Activated T-cell treated with anti-CD3 and anti-CD28 coated beads, Interleukin-2, amount 50 U/mL, for 48 hours (primary cell): ENCODE measurements at places on chromosomes 13 and 19.

DNA sequence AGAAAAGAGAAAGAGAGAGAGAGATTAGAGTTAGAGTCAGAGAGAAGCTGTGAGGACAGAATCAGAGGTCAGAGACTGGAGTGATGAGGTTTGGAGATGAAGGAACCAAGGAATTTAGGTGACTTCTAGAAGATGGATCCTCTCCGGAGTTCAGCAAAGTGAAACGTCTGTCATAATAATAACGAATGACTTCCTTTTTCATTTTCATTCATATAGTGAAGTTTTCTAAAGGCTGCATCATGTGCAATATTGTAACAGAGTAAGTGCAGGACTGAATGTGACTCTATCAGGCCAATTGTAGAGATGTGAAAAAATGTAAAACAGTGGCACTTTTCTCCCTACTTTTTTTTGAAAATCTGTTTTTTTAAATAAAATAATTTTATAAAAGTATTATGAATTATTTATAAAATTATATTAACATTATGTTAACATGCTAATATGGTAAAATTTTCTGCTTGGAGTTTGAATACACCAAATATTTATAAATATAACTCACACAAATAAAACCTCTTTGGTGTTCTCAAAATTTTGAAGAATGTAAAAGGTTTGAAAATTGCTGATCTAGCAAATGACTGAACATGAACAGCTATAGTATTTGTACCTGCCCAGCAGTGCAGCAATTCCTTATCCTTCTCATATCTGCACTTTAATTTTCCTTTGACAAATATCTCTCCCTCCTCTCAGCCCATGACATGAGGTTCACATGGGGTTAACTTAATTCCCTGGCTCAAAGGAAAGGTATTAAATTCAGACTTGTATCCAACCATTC is 4.2 kb upstream of the TNFSF11 start:
- DNase-seq, result no peak

GRCh38 chr13:50129081-50129705 is 113.9 kb downstream of the KCNRG start:
- DNase-seq, result no peak

DNA sequence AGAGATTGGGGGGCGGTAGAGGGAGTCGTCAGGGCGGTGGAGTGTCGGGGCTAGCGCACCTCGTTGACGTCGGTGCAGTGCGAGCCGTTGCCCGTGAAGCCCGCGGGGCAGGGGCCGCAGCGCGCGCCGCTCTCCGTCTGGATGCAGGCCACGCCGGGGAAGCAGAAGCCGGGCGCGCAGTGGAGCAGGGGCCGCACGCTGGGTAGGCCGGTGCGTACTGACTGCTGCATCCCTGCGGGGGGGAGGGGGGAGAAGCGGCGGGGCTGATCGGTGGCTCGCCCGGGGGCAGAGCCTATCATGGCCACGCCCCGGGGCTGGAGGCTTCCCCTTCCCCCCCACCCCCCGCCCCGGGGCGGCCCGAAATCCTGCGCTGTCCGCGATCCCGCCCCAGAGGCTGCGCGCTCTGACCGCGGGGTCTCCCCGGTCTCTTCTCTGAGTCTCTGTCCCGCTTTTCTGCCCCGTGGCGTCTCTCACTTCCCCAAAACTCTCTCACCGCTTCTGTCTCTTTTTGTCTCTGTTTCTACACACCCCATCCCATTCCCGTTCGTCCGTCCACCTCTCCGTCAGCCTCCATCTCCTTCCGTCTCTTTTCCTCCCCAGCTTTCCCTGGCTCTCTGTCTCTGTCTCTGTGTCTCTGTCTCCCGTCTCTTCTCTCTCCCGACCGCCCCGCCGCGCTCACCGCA is 1.1 kb downstream of the COMP start:
- DNase-seq, result peak; percentile 38

DNA sequence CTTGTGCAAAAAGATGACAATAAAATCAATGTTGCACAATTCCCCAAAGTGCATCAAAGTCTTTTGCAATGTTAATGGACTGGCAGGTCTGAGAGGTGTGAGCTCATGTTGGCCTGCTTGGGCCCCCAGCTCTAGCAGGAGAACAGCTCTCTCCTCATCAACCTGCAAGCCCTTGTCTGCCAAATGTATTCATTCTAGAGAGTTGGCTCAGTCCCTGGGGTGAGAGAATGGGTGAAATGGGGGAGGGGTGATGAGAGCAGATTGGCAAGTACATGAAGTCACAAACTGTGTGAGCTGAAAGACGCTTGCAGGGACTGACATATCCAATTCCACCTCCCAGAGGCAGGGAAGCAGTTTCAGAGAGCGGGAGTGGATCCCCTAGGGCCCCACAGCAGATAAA is 465.1 kb upstream of the ZNF507 start:
- no peak for DNase-seq

DNA sequence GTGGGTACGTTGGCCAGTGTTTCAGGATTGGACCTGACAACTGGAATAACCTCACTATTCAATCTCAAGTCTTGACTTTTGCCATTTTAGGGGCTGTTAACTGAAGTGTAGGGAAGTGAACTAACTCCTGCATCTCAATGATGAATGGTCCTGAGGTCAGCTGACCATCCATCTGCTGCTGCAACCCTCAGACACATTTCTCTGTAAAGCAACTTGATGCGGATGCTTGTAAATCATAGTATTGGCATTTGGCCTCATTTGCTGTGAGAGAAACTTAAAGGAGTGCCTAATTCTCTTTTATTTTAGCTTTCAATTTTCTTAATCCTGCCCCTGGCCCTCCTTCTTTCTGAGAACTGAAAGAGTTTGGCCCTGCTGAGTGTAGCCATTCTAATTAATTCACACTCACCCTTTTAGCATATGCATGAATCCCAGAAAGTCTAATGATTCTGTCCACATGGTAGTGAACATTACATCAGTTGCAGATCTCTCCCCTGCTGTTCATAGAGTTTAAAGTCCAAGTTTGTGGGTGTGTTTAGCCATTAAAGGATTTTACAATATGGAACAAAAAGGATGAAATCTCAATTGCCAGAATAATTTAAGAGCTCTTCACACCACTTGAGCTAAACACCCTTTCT is 1531.4 kb upstream of the SLC10A2 start:
- DNase-seq, result no peak

DNA sequence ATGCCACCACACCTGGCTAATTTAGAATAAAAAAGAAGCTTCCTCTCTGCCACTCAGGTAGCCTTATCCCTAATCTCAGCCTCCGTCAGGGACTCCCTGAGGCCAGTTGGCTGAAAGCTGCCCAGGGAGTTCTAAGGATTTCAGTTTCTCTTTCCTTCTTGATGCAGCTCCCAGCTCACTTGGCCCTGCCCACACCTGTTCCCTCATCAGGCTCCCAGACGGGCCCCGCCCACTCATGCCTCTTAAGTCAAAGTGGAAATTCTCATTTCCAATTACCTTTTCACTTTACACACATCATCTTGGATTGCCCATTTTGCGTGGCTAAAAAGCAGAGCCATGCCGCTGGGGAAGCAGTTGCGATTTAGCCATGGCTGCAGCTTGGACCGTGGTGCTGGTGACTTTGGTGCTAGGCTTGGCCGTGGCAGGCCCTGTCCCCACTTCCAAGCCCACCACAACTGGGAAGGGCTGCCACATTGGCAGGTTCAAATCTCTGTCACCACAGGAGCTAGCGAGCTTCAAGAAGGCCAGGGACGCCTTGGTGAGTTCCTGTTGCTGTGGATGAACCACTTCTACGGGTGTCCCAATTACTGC is at the start of gene IFNL1:
Gene IFNL1, plus strand, starts transcription at position 353 of the 591 bp plus-strand sequence. Its CDS starts 15 bp downstream, at position 368.
- DNase-seq, result no peak

DNA sequence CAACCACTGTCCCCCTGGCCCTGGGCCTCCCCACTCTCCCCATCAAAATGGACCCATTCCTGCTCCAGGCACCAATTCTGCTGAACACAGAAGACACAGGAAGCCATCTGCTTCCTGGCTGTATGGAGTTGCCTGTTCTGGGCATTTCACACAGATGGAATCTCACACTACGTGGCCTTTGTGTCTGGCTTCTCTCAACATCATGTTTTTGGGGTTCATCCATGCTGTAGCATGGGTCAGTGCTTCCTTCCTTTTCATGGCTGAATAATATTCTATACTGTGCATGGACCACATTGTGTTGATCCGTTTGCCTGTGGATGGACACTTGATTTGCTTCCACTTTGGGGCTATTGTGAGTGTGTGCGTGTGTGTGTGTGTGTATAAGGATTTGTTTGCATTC is 15.0 kb upstream of the KLF2 start:
- DNase-seq, result no peak

DNA sequence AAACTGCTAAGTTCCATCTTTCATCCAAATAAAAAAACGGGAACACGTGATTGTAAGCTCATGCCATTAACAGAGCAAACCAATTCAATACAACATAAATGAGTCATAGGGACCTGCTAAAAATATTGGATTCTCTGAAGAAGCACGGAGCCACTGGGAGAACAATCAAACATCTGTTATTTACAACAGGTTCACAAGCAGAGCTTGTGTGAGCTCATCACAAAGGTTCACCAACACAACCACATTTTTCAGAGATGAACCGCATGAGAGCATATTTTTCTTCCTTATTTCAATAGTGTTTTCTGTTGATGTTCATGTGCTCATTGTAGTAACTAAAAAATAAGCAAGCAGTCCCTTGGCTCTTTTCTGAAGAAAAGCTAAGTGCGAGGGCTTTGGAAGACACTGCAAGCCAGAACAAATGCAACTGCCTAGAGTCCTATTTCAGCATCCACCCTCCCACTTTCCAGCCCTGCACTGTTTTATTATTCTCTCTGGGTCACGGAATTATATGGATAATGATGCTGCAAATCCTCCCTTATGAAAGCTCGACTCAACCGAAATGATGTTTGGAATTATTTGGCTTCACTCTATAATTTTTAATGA is 545.8 kb downstream of the LIG4 start:
- DNase-seq, result no peak

DNA sequence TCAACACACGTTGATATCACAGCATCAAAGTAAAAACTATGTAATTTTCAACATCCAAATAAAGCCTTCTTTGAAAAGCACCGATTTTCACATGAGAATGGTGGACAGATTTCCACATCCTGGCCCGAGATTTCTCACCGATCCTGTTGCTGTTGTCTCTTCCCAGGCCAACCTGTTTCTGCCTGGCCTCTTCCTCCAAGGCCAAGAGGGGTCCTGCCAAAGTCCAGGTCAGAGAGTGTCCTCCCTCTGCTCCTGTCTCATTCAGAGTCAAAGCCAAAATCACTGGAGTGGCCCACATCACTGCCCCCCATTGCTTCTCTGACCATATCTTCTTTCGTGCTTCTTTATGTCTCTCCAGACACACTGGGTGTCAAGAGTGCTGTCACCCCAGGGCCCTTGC is 49.5 kb downstream of the CHST8 start:
- no peak for DNase-seq

GRCh38 chr19:58511353-58512208 is at the start of gene SLC27A5:
SLC27A5 (minus strand) TSS chr19:58511992; CDS start chr19:58511955, 37 bp downstream.
- DNase-seq, result no peak

DNA sequence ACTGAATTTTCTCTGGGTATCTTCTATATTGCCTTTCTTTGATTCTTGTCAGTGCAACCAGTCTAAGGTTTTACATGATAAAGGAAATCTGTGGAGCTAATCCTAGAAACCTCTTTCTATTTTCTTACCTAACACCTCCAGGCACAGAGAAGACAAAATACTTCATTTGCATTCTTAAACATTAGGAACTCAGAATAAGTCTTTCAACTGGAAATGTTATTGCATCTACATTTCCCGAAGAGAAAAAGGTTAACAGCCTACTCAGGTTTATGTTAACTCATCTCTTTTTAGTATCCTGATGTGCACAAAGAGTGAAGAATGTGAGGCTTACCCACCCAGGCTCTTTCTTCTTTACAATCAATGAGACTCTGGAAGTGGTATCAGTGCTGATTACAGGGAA is 106.7 kb downstream of the PCCA start:
- DNase-seq, result no peak

DNA sequence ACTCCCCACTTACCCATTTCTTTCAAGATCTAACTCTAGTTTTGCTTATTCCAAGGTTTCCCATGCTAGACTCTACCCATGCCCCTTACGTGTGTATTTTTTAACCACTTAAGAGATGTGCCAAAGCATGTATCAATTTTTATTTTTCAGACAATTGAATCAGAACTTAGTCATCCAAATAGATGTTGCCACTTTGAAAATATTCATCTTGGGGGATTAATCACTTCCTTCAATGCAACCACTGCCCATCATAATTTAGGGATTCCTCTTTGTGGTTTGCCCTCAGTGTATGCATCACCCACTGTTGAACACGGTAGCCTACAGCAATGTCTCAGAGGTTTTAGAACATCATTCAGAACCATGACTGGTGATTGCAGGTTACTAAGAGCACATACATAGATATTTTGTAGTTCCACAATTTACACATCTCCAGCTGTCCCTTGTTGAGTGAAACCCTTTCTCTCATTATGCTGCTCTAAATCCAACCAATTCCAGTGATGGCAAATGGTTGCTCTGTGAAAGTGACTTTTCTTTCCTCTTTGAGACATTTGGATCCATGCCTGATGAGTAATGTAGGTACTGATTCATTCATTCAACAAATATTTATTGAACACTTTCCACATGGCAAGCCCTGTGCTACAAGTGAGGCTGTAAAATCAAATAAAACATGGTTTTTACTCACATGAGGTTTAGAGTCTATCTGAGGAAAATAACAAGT is 60.6 kb upstream of the SERP2 start:
- no peak for DNase-seq

DNA sequence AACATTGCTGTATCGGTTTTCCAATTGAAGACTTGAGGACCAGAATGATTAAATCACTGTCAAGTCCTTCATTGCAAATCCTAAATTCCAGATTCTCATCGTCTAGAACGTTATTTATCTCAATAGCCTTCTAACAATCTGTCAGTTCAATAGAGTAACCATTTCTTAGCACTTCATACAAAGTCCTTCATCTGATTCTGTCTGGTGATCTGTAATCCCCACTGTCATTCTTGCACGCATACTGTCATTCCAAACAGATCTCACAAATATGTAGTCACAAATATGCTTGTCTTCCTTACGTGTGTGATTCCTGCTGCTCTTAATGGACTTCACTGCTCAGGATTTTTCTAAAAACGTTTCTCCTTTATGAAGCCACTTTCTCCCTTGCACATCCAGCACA is 1197.5 kb downstream of the EFNB2 start:
- no peak for DNase-seq

- DNase-seq, result no peak
Observed at GRCh38 chr19:23286477-23286876, 36.3 kb upstream of the ZNF724 start.

DNA sequence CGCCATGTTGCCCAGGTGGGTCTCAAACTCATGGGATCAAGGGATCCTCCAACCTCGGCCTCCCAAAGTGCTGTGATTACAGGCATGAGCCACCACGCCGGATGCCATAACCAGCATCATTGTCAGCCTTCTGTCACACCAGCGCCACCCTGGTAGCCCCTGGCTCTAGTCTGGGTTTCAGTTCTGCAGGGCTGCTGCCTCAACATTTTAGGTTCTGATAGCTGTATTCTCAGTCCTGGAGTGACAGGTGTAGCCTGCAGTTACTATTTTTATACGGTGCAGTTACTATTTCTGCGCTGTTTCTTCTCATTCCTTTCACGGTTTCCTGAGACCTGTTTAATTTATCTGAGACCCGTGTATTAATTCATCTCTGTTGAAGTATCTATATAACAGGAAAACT is 57.1 kb downstream of the TRPM4 start:
- DNase-seq, result no peak
